ENCODE measurements at places on chromosomes 7 and 10.

- no peak for DNase-seq
Measured at GRCh38 chr7:110507369-110507768, 583.6 kb upstream of the LRRN3 start.

GRCh38 chr7:46245586-46246111 is 324.6 kb upstream of the IGFBP3 start:
- DNase-seq, result no peak

DNA sequence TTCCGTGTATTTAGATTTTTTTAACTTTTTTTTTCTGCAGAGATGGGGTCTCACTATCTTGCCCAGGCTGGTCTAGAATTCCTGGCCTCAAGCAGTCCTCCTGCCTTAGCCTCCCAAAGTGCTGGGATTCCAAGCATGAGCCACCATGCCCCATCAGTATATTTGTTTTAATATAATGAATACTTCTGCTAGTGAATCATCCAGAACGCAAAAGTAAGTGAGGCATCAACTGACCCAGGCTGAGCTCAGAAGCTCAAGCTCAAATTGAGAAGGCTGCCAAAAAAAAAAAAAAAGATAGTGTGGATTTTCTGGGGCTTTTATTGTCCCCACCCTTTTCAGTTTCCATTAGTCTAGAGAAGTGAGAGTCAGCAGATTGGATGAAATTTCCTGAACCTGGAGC is 39.0 kb upstream of the TECTB start:
- DNase-seq, result no peak

DNA sequence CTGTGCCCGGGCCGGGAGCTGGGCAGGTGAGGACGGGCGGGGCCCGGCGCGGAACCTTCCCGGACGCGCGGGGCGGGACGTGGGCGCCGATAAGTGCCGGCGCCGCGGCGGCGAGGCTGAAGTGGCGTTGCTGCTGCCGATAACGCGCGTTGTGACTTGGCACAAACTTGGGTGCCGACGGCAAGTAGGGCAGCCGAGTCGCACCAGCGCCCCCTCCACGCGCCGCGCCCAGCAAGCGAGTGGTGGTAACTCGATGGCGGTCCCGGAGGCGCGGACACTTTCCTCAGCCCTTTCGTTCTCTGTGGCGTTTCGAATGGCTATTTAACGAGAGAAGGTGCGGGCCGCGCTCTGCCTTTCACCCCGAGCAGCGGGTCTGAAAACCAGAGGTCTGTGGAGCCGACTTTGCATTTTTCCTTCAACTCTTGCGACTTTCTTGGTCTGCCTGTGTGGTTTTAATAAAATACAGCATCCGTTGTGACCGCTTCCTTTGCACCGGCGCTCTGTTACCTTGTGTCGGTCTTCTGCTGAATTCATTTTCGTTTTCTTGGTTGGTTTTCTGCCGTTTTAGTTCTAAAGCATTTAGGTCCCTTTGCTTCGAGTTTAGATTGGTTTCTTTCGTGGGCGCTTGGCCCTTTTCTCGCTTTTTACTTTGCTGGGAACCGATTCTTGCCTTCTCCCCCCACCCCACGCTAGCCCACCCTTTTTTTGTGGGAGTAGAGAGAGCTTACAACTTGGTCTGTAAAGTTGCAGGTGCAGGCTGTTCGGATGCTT is 701 bp downstream of the STK17A start:
- DNase-seq, result no peak

DNA sequence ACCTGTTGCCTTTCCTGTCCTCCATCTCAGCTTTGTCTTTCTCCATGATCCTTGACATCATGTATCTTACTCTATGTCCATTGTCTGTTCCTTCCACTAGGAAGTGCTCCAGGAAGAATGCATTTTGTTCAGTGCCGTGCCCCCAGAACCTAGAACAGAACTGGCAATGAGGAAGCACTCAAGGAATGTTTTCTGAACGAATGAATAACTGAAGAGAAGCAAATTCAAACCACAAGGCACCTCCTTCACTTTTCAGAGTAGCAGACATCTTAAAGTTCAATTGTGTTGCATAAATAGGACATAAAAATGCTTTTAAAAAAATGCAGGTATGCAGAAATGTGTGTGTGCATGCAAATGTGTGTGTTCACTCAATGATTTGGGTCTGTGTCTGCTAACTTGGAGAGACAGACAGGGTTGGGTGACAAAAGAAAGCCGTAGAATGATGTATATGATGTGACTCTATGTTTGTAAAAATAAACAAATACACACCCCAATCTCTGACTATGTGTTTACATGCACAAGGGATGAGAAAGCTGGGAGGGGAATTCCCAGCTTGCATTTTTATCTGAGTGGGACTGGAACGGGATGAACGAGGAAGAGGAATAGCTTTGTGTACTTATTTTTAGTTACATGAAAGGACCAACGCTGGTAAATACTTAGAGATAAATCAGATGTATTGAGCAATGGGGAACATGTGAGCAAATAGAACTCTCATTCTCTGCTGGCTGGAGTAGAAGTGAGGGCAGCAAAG is 237.7 kb downstream of the FANK1 start:
- DNase-seq, result peak; percentile 47

Data from AG09319 (cell line).